ENCODE measurements at places on chromosomes 16 and 17. TPM values are rescaled to one million over a fixed set of nuclear protein-coding genes. Genes with fewer than 3 reads are reported as not detected.
A peak's percentile ranks its signal among the peaks of the same experiment; 100 is the strongest.

GRCh38 chr16:49833796-49834530 lies 21.9 kb downstream of the ZNF423 start:
- H3K36me3 ChIP-seq = no peaks in the 10 kb centered on the region
- no peak overlapping the region for H3K27ac ChIP-seq
- H3K4me1 ChIP-seq = no peaks in the 10 kb centered on the region
- peaks cover 9% of the 10 kb centered on the region for H3K27me3 ChIP-seq
- no peak overlapping the region for H3K4me3 ChIP-seq

The SNN gene
- 1.1 TPM for total RNA-seq

GRCh38 chr16:22325598-22326368 lies 28.6 kb downstream of the POLR3E start:
- no peak for DNase-seq
- no peaks in the 10 kb centered on the region for H3K27me3 ChIP-seq
- H3K4me1 ChIP-seq = peaks cover 12% of the 10 kb centered on the region
- H3K4me3 ChIP-seq = no peak overlapping the region
- no peak overlapping the region for H3K27ac ChIP-seq

The AIPL1 gene
- total RNA-seq = not detected

DNA sequence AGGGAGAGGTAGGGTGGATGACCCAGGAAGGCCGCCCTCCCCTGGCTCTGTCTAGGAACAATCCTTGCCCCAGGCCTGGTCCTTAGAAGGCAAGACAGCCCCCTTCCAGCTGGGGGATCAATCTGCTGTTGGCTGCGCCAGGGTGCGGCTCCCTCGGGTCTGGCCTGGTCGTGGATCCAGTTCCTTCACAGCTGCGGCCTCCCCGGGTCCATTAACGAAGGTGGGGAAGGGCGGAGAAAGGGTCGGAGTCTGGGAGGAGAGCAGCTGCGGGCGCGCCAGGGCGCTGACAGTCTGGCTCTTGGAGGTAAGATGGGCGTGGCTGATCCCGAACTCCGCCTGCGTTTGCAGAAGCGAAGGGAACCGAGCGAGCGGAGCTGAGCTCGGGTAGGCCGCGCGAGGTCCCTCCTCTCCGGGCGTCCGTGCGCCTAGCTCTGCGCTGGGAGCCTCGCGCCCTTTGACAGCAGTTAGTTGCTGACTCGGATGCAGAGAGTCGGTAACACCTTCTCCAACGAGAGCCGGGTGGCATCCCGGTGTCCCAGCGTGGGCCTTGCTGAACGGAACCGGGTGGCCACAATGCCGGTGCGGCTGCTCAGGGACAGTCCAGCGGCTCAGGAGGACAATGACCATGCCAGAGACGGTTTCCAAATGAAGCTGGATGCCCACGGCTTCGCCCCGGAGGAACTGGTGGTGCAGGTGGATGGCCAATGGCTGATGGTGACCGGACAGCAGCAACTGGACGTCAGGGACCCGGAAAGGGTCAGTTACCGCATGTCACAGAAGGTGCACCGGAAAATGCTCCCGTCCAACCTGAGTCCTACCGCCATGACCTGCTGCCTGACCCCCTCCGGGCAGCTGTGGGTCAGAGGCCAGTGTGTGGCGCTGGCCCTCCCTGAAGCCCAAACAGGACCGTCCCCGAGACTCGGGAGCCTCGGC lies at the start of gene HSPB9:
Gene HSPB9, plus strand, starts transcription at position 434 of the 933 bp plus-strand sequence. Its CDS starts 47 bp downstream, at position 481.
- H3K27ac ChIP-seq = peak within 1 kb of the TSS; percentile 83
- H3K4me3 ChIP-seq = peak within 1 kb of the TSS; percentile 65
- H3K4me1 ChIP-seq = peaks cover 16% of the 10 kb centered on the region
- no peaks in the 10 kb centered on the region for H3K27me3 ChIP-seq

DNA sequence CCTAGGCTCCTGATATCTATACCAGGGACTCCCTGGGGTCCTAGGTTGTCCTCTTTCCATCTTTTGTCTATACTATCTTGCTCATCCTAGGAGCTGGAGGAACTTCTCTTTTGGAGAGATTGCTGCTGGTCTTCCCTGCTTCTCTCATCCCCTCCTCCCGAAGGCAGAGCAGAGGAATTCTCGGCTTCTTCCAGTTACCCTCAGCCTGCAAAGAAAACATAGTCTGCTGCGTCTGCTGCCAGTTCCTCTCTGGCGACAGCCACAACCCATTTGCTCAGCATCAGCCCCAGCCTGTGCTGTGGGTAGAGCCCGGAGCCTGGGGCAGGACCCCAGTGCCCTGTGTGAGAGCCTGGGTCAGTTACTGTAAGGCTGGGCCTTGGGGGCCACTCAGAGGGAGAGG lies 21.5 kb upstream of the DYNLL2 start:
- H3K27ac ChIP-seq = no peak overlapping the region
- DNase-seq = no peak
- no peak overlapping the region for H3K4me3 ChIP-seq
- H3K36me3 ChIP-seq = no peaks in the 10 kb centered on the region
- no peaks in the 10 kb centered on the region for H3K4me1 ChIP-seq

DNA sequence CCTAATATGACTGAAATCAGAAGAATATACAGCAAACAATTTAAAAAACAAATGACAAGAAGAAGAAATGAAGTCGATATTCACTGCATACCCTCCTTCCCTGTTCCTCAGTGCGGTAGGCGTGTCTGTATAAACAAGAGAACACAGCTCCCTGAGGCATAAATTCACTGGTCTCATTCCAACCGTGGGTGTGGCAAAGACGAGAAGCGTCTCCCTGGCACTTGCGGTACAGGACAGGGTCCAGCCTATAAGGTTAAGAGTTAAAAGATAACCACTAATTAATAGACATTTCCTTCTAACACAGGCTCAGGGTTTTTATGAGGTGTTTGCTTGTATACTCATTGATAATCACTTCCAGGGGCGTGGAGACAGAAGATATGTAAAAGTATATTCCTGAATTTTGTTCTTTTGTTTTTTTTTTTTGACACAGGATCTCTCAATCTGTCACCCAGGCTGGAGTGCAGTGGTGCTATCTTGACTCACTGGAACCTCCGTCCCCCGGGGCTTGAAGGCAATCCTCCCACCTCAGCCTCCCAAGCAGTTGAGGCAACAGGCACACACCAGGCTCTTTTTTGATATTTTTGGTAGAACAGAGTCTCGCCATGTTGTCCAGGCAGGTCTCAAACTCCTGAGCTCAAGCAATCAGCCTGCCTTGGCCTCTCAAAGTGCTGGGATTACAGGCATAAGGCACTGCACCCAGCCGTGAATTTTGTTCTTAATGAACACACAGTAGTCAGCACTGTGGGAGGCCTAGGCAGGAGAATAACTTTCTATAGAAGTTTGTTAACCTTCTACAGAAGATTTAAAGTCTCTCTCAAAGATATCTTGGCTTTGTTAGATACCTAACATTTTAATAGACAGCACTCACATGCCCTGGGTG lies 59.1 kb upstream of the CLEC18B start:
- peak overlapping the region; percentile 57 for H3K27ac ChIP-seq
- H3K4me3 ChIP-seq = no peak overlapping the region
- peaks cover 23% of the 10 kb centered on the region for H3K36me3 ChIP-seq
- H3K4me1 ChIP-seq = no peaks in the 10 kb centered on the region
- DNase-seq = no peak

- DNase-seq = peak; percentile 54
- H3K4me3 ChIP-seq = no peak overlapping the region
- H3K27me3 ChIP-seq = no peaks in the 10 kb centered on the region
- H3K36me3 ChIP-seq = peaks cover 11% of the 10 kb centered on the region
- no peak overlapping the region for H3K27ac ChIP-seq
- H3K4me1 ChIP-seq = peaks cover 4% of the 10 kb centered on the region
Measured at GRCh38 chr17:82931699-82932517, 92.1 kb upstream of the ZNF750 start.

DNA sequence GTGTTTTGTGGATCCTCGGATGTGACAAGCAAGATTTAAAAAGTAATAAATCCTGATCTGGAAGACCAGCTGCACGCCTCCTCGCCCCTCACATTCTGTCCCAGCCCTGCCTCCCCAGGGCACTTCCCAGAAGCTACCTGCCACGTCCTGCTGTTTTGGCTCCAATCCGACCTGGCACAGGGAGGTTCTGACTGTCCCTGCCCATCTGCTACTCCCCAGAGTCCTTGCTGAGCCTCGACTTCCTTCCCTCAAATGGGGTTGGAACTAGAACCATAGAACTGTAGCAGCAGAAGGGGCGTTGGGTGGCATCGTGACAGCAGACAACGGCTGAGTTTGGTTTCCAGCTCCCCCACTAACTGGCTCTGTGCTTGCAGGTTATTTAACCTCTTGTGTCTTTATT lies 71.7 kb downstream of the RPH3AL start:
- H3K27ac ChIP-seq = no peak overlapping the region
- H3K4me1 ChIP-seq = peaks cover 16% of the 10 kb centered on the region
- peaks cover 3% of the 10 kb centered on the region for H3K27me3 ChIP-seq
- no peaks in the 10 kb centered on the region for H3K36me3 ChIP-seq
- H3K4me3 ChIP-seq = no peak overlapping the region

The C17orf107 gene
- 2.3 TPM for total RNA-seq

GRCh38 chr16:83305092-83305491 lies 502.7 kb upstream of the HSBP1 start:
- peaks cover 44% of the 10 kb centered on the region for H3K27me3 ChIP-seq
- H3K4me1 ChIP-seq = no peaks in the 10 kb centered on the region
- DNase-seq = no peak
- H3K4me3 ChIP-seq = no peak overlapping the region
- no peaks in the 10 kb centered on the region for H3K36me3 ChIP-seq

The METRNL gene
- total RNA-seq = 179 TPM

DNA sequence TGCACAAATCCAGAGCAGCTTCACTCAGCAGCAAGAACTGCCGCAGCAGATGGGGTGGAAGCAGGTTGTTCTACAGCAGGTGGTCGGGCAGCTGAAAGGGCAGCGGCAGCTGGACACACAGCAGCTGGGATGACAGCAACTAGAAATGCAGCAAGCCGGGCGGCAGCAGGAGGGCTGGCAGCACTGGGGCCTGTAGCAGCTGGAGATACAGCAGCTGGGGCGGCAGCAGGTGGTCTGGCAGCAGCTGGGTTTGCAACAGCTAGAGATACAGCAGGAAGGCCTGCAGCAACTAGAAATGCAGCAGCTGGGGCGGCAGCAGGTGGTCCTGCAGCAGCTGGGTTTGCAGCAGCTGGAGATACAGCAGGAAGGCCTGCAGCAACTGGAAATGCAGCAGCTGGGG lies 460 bp downstream of the KRTAP4-3 start:
- H3K4me1 ChIP-seq = no peaks in the 10 kb centered on the region
- no peak for DNase-seq
- H3K27ac ChIP-seq = no peak overlapping the region
- no peak overlapping the region for H3K4me3 ChIP-seq
- no peaks in the 10 kb centered on the region for H3K36me3 ChIP-seq

The PRDM7 gene
- not detected for total RNA-seq

DNA sequence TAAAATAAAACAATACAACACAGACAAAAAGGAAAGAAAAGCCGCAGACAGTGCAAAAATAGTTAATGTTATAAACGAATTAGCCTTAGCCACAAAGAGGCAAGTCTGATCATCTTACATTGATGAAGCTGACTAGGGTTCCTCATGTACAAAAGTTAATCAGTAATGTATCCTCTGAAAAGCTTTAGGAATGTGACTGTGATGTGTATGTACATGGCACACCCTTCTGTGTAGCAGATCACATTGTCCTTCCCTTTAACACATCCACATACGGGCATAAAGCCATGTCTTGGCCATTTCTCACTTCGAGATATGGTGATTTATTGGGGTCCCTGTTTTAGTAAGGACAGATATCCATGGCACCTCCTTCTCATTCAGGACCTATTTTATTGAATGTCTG lies 1327.5 kb upstream of the CDH8 start:
- no peaks in the 10 kb centered on the region for H3K4me1 ChIP-seq
- H3K27me3 ChIP-seq = no peaks in the 10 kb centered on the region
- H3K36me3 ChIP-seq = no peaks in the 10 kb centered on the region
- H3K4me3 ChIP-seq = no peak overlapping the region

- H3K27ac ChIP-seq = no peak overlapping the region
- no peaks in the 10 kb centered on the region for H3K27me3 ChIP-seq
- H3K4me1 ChIP-seq = peaks cover 37% of the 10 kb centered on the region
- no peak overlapping the region for H3K4me3 ChIP-seq
- H3K36me3 ChIP-seq = peaks cover 55% of the 10 kb centered on the region
- no peak for DNase-seq
Measured at GRCh38 chr16:72098936-72099335, 5.3 kb downstream of the DHX38 start.

The C1QTNF1 gene
- not detected for total RNA-seq

- H3K4me3 ChIP-seq = no peak overlapping the region
- peaks cover 9% of the 10 kb centered on the region for H3K36me3 ChIP-seq
- H3K27ac ChIP-seq = no peak overlapping the region
Measured at GRCh38 chr16:63530974-63531373, 1494.7 kb upstream of the CDH8 start.

The CSF3 gene
- total RNA-seq = not detected

- no peak overlapping the region for H3K4me3 ChIP-seq
- H3K27ac ChIP-seq = no peak overlapping the region
- no peaks in the 10 kb centered on the region for H3K36me3 ChIP-seq
Measured at GRCh38 chr17:65660947-65661346, 99.5 kb upstream of the AXIN2 start.

DNA sequence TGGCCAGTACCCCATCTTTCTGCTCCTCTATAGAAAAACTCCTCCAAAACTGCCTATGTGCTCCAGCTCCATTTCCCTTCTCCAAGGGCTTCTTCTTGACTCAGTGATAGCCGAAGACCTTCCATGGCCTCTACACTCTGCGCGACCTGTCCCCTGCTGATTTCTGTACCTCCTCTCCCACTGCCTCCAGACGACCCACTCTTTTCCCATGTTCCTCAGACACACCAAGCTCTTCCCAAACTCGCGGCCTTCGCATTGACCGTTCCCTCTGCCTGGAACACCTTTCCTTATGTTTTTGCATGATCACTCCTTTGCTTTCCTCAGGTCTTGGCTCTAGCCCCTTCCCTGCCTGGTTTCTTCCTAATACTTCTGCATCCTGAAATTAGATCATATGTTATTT lies 255.6 kb upstream of the SDK2 start:
- peaks cover 26% of the 10 kb centered on the region for H3K4me1 ChIP-seq
- H3K27ac ChIP-seq = no peak overlapping the region
- no peaks in the 10 kb centered on the region for H3K36me3 ChIP-seq

DNA sequence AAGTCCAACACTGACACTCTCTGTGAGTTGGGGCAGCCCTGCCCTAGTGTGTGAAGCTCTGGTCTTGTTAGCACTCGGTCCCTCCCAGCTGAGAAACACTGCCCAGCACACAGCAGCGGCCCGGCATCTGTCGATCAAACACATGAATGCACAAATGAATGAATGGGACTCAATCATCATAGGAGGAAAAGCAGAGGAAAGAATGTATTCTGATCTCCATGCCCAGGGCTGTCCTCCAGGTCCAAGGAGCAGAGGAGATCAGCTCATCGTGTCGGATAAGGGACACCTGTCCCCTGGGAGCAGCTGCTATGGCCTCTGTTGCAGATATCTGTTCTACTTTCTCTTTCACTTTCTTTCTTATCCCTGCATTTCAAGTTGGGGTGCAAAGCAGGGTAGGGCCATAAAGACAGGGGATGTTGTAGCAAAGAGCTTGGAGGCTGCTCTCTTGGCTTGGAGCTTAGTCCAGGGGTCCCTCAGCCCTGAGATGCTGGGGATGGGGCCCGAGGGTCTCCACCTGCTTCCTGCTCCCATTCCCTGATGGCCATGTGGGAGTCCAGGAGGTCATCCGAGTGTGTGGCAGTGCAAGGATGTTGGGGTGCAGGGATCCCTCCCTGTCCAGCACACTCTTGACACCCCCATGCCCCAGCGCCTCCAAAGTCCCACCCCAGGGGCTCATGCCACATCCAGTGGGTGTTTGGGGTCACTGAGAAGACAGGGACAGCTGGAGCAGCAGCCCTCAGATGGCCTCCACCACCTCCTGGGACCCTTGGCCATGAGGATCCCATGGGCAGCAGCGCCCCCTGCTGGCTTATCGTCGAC lies 88.2 kb downstream of the IRF8 start:
- H3K27me3 ChIP-seq = no peaks in the 10 kb centered on the region
- no peaks in the 10 kb centered on the region for H3K36me3 ChIP-seq
- peaks cover 61% of the 10 kb centered on the region for H3K4me1 ChIP-seq
- H3K4me3 ChIP-seq = peak overlapping the region; percentile 84
- peak overlapping the region; percentile 73 for H3K27ac ChIP-seq

- H3K27ac ChIP-seq = no peak overlapping the region
- no peak overlapping the region for H3K4me3 ChIP-seq
- H3K4me1 ChIP-seq = peaks cover 1% of the 10 kb centered on the region
- no peak for DNase-seq
Measured at GRCh38 chr17:63925615-63926014, 6.5 kb downstream of the CD79B start.

Data from natural killer cell treated with Interleukin-12 subunit alpha and Interleukin-12 subunit beta and Interleukin-15 and Interleukin-18, amount 100 ng/mL, for 72 hours (primary cell).